ENCODE measurements at places on chromosomes 13 and 19.

DNA sequence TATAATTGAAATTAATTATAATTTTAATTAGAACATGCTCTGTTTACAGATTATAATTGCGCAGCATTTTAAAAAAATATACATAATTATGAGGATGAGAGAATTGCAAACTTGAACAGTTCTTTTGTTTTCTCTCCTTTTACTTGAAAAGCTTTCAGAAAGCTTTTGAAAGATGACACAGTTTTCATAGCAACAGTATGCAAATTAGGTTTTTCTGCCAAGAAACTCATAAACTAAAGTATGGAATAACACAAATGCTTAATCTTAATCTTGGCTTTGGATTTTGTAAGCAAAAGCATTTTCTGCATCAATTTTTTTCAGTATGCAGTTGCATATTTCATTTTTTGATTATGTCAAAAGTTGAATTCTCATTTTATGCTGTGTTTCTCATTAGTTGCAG, 32.8 kb upstream of the AKAP11 start:
- DNase-seq = peak; percentile 6

DNA sequence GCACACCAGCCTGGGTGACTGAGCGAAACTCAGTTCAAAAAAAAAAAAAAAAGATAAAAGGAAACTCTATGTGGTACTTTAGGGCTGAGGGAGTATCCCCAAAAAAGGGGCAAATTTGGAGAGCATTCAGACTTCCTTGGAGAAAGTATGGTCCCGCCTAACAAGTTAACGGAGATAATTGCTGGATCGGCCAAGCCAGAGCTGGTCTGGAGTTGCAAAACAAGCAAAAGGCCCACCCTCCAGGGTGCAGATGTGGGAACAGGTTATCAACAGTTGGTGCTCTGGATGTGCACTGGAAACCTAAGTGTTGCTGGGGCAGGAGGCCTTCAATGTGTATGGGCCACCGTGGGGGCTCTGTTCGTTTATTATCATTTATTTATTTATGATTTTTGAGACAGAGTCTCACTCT, 2.8 kb downstream of the IQCN start:
- peak; percentile 64 for DNase-seq

GRCh38 chr13:111448504-111448903, 128.1 kb downstream of the TEX29 start:
- DNase-seq = no peak

- DNase-seq = no peak
These were observed 41.2 kb upstream of the TPM4 start for GRCh38 chr19:16034958-16035560.

GRCh38 chr13:65932587-65933239, 1297.4 kb downstream of the PCDH9 start:
- DNase-seq = no peak

DNA sequence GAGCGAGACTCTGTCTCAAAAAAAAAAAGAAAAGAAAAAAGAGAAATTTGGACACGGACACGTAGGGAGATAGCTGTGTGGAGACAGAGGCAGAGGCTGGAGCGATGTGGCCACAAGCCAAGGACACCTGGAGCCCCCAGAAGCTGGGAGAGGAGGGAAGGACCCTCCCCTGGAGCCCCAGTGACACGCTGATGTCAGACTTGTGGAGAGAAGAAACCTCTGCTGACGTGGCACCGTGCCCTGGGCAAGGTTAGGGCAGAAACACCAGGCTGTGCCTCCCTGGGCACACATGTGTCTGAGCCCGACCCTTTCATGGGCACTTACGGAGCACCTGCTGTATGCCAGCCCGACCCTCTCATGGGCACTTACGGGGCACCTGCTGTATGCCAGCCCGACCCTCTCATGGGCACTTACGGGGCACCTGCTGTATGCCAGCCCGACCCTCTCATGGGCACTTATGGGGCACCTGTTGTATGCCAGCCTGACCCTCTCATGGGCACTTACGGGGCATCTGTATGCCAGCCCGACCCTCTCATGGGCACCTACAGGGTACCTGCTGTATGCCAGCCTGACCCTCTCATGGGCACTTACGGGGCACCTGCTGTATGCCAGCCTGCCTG, 17.8 kb downstream of the ARID3A start:
- no peak for DNase-seq

GRCh38 chr19:10882108-10882457, 10.7 kb downstream of the CARM1 start:
- DNase-seq = no peak

DNA sequence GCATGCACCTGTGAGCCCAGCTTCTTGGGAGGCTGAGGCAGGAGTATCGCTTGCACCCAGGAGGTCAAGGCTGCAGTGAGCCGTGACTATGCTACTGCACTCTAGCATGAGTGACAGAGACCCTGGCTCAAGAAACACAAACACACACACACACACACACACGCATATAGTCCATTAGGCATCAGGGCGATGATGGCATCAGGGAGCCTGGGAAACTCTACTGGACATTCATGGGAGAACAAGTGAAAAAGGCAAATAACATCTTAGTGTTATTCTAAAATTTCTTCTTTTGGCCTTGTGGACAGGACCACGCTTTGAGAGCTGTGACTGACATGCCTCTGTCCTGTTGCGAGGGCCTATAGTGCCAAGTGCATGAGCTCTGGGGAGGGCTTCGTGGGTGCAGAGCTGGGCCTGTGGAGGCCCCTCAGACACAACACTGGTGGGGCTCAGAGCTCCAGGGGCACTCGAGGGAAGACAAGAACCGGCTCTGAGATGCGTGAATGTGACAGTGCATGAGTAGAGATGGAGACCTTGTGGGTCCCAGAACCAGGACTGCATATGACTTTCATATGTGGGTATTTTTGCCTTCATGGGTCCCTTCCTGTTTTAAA, 8.0 kb upstream of the USF2 start:
- no peak for DNase-seq

DNA sequence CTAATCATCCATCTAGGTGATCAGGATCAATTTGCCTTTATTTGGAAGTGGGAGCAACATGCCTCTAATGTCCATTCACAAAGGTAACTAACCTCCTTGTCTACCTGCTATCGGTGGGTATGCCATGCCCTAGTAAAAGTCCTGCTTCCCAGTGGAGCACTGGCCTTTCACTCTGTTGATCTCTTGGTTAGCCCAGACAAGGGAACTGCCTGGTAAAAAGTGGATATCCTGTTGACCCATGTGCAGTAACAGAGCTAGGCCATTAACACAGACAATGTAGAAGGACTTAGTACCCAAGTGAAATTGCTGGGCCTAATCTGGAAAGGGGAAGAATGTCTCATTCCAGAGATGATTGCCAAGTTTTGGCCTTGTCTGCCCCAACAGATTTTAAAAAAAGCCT, 171.5 kb upstream of the CSNK1A1L start:
- no peak for DNase-seq
